ENCODE measurements at places on chromosomes 12 and 14.

GRCh38 chr14:77055306-77055705 lies 26.8 kb upstream of the IRF2BPL start:
- no peak for DNase-seq

GRCh38 chr12:26841085-26841484 lies 8.1 kb upstream of the ITPR2 start:
- DNase-seq = peak; percentile 51

- no peak for DNase-seq
Measured at GRCh38 chr12:214003-214741, at the start of gene SLC6A12. Gene SLC6A12, minus strand, starts transcription at chr12:214157. Its CDS starts 4,171 bp downstream, at chr12:209986.

DNA sequence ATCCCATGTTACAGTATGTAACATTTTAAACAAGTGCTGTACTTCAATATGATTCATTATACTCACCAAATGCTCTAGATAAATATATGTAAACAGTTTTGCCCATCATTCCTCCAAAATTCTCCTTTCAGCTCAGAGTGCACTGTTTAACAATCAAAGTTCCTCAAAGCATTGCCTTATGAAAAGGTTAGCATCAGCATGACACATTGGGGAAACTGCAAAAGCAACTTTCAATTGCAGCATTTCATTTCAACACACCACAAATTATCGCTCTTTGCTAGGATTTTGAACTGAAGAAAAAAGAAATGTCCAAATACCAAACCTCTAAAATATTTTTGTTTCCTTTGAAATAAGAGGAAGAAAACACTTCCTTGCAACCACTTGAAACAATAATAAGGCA lies 413.2 kb downstream of the FLRT2 start:
- DNase-seq = no peak

DNA sequence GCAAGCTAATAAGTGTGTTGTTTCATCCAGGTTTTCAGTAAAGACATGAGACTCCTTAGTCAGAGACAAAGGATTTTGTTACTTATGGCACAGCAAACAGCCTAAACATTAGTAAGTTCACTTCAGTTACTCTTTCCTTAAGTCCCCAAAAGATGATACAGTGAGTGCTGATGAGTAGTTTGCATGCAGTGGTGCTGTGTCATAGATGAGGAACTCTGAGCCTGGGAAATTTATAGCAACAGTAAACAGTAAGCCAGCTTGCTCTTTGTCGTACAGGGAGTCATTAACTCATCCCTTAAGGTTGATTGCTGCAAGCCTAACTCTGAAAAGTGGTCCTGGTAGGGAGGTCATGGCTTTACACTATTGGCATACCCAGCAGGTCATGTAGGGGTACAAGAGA lies 208.6 kb upstream of the OR4E1 start:
- no peak for DNase-seq

- DNase-seq = no peak
Measured at GRCh38 chr14:69046476-69046860, 67.4 kb upstream of the ACTN1 start.

- DNase-seq = no peak
Measured at GRCh38 chr12:109696485-109697269, 16.9 kb upstream of the FAM222A start.

GRCh38 chr12:124479680-124480468 lies 87.5 kb downstream of the NCOR2 start:
- no peak for DNase-seq

- DNase-seq = no peak
Measured at GRCh38 chr12:62692884-62693283, 226.3 kb downstream of the MON2 start.

GRCh38 chr14:96629558-96630222 lies 127.5 kb downstream of the PAPOLA start:
- no peak for DNase-seq

DNA sequence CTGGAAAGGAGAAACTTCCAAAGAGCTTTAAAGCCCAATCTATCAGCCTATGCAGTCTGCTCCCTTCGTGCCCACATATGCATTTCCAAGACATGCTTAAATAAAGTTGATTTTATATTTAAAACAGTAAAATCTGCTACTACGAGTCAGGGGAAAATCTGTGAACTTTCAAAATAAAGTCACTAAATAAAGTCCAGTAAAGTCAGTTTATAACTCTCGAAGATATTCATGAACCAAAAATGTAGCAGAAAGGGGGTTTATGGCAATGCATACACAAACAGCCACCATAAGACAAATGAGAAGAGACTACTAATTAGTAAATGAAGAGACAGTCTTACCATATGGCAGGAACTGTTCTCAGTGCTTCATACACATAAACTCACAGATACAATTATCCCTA lies 19.7 kb downstream of the AREL1 start:
- no peak for DNase-seq

GRCh38 chr12:28374556-28374955 lies 184.3 kb downstream of the CCDC91 start:
- no peak for DNase-seq

DNA sequence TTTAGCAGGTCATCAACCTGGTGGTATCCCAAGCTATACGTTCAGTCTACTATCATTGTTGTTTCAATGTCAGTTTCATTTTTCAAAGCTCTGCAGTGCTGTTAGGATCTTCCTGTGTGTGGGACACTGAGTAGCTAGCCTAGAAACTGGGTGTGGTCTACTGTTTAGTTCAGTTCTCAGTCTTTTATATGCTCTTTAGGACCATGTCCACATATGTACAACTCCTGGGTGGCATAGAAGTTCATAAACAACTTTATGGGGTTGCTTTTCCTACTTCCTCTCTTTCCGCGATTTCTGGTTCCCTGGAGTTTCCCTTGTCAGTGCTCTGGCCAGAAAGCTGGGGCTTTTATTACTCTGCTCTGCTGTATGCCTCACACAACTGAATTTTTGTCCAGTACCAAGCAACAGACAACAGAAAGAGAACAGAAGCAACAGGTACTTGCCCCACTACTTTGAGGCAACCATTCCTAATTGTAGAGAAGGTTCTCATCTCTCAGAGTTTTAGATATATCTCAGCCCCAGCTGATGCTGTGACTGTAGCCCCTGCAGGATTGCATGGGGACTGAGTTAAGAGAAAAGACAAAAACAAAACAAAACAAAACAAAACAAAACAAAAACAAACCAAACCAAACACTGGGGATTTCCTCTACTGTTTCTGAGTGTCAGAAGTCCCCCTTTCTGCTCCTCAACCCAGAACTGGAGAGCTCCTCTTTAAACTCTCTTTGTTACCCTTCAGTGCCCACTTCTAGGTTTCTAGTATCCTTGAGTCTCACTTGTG lies 30.3 kb downstream of the MIS18BP1 start:
- no peak for DNase-seq

DNA sequence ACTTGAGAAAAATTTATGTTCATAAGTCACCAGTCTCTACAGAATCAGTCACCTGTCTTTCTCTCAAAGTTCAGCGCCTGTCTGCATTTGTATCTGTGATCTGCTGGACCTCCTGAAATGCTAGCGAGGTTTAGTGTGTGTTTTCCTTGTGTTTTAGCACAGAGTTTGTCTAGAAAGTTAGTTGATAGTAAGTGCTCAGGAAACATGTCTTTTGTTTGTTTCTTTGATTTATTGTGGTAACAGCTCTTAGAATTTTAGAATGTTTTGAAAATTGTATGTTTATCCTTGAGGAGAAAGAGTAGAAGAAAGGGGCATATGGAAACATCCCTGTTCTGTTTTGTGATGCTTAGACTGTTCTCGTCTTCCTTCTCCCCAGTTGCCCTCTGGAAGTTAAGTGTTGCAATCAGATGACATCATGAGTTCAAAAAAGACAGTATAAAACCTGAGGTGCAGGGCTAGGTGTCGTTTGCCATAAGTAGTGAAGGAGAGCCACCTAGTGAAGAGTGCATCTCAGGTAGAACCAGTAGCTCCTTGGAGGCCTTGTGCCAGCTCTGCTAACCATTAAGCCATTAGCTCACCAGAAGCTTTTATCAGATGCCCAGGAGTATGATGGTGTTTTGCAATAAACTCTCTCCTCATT lies 44.8 kb downstream of the FBXW8 start:
- no peak for DNase-seq

- DNase-seq = no peak
Measured at GRCh38 chr14:98953551-98954348, 318.2 kb downstream of the BCL11B start.

GRCh38 chr14:68523989-68524725 lies 268.7 kb downstream of the ZFP36L1 start:
- no peak for DNase-seq

DNA sequence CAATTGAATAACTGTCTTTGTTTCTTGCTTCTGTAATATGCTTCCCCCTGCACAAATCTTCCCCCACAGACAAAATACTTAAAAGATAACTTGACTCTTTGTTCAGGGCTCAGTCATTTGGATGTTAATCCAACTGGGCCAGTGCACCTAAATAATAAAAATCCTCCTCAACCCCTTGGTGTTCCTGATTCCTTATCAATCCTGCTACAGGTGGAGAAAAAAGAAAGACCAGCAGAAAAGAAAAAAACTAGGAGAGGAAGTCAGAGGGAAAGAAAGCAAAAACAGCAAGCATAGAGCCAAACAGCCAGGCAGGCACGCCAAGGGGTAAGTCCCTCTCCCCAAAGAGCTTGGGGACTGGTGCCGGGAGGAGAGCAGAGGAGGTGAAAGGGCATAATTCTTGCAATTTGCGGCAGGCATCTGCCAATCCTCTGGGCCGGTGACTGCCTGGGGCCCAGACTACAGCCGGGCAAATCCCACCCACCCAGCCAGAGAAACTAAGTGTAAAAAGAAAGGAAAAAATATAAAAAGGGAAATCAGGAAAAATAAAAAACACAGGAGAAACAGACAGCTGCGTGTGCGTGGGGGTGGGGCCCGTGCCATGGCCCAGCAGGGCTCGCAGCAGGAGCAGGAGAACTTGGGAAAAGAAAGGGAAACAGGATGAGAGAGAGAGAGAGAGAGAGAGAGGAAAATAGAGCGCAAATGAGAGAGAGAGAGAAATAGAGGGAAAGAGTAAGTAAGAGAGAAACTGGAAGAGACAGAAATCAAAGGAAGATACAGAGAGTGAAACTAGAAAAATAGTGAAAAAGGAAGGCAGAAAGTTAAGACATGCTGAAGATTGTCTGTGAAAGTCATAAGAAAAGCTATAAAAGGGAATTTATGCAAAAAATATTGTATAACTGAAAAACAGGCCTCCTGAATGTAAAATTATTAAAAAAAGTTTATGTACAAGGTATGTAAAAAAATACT lies 21.4 kb downstream of the KLRK1 start:
- no peak for DNase-seq

GRCh38 chr12:69401940-69402339 lies 42.4 kb downstream of the YEATS4 start:
- DNase-seq = no peak

- DNase-seq = no peak
Measured at GRCh38 chr12:121424624-121424975, 24.7 kb downstream of the RNF34 start.

GRCh38 chr12:117316336-117316735 lies 45.1 kb downstream of the NOS1 start:
- DNase-seq = no peak

DNA sequence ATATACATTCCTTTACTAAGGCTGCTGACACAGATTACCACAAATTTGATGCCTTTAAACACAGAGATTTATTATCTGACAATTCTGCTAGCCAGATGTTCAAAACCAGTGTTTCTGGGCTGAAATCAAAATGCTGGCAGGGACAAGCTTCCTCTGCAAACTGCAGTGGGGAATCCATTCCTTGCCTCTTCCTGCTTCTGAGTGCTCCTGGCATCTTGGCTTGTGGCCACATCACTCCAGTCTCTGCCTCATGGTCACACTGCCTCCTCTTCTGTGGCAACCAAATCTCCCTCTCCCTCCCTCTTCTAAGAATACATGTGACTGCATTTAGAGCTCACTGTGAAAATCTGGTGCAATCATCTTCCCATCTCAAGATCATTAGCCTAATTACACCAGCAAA lies 235.7 kb downstream of the TTC8 start:
- no peak for DNase-seq

GRCh38 chr12:58487255-58487654 lies 433.0 kb downstream of the LRIG3 start:
- DNase-seq = no peak

GRCh38 chr14:20857630-20858261 lies 33.4 kb upstream of the RNASE3 start:
- DNase-seq = peak; percentile 67

DNA sequence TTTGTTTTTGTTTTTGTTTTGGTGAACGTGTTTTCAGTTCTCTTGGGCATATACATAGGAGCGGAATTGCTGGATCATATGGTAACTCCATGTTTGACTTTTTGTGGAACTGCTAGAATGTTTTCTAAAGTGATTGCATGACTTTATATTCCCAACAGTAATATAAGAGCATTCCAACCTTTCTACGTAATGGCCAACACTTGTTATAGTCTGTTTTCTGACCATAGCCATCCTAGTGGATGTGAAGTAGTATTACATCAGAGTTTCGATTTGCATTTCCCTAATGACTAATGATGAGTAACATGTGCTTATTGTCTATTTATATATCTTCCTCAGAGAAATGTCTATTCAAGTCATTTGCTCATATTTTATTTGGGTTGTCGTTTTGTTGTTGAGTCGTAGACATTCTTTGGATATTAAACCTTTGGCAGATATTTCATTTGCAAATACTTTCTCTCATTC lies 268.7 kb downstream of the AEBP2 start:
- DNase-seq = no peak

- DNase-seq = no peak
Measured at GRCh38 chr14:24297190-24297964, 2.2 kb downstream of the DHRS1 start.

GRCh38 chr14:64944041-64944440 lies 1.5 kb upstream of the GPX2 start:
- no peak for DNase-seq

DNA sequence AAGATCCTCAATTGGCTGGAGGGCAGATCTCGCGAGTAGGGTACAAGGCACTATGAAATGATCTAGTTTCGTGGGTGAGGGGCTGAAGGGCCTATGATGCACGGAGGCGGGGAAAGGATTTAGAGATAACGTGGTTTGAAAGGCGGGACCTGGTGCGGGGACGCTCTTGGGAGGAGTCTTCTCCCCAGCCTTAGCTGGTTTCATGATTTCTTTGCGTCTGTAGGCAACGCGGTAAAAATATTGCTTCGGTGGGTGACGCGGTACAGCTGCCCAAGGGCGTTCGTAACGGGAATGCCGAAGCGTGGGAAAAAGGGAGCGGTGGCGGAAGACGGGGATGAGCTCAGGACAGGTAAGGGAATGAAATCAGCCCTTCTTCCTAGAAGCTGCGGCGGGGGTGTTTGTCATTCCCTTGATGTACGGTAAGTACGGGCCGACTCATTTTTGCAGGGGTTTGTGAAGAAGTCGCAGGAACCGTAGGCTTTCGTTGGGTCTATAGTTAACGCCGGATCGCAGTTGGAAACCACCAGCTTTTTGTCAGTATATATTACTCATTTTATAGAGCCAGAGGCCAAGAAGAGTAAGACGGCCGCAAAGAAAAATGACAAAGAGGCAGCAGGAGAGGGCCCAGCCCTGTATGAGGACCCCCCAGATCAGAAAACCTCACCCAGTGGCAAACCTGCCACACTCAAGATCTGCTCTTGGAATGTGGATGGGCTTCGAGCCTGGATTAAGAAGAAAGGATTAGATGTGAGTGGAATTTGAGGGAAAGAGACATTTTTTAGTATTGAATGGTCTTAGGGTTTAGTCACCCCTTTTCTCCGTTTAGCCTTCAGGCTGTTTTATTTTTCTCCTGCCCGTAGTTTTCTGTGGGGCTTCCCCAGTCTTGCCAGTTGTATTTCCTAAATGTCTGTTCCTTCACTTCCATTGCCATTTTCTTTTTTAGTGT lies 602 bp downstream of the APEX1 start:
- no peak for DNase-seq

GRCh38 chr12:69258655-69259054 lies 19.3 kb downstream of the CPSF6 start:
- no peak for DNase-seq
